ENCODE measurements at places on chromosomes 16 and 17. TPM values are rescaled to one million over a fixed set of nuclear protein-coding genes. Genes with fewer than 3 reads are reported as not detected.
A peak's percentile ranks its signal among the peaks of the same experiment; 100 is the strongest.

GINS3 gene
- total RNA-seq: 4.9 TPM

MAPT gene
- 0.28 TPM for total RNA-seq

NOS2 gene
- 1.3 TPM for total RNA-seq

HOXB1 gene
- not detected for total RNA-seq

SLC16A13 gene
- 25.8 TPM for total RNA-seq

GRIN2C gene
- 0.74 TPM for total RNA-seq

MYL11 gene
- total RNA-seq: 0.85 TPM

GRCh38 chr16:19127205-19127604, 13.4 kb downstream of the ITPRIPL2 start:
- peaks cover 12% of the 10 kb centered on the region for H3K27me3 ChIP-seq
- no peak overlapping the region for H3K27ac ChIP-seq
- H3K4me1 ChIP-seq: peaks cover 29% of the 10 kb centered on the region

GRCh38 chr17:45783593-45784292, 377 bp upstream of the CRHR1 start:
- no peaks in the 10 kb centered on the region for H3K36me3 ChIP-seq
- H3K27me3 ChIP-seq: peaks cover 7% of the 10 kb centered on the region
- peak; percentile 8 for DNase-seq
- no peak overlapping the region for H3K4me3 ChIP-seq

DNA sequence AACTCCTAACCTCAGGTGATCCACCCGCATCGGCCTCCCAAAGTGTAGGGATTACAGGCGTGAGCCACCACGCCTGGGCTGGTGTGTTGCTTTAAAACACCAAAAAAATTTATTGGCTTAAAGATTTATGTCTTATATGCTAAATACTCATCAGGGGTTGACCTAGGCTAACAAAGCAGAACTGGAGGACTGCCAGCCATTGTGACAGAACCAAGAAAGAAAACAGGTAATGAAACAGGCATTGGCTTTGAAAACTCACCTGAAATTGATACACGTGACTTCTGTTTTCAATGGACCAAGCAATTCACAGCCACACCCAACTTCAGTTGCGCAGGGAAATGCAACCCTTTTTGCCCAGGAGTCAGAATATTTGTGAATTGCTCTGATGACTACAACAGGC, 4.9 kb upstream of the PHAF1 start:
- H3K27me3 ChIP-seq: peaks cover 4% of the 10 kb centered on the region
- H3K4me3 ChIP-seq: no peak overlapping the region
- H3K27ac ChIP-seq: no peak overlapping the region
- peaks cover 14% of the 10 kb centered on the region for H3K36me3 ChIP-seq

GRCh38 chr17:13544765-13545164, 57.0 kb downstream of the HS3ST3A1 start:
- peaks cover 2% of the 10 kb centered on the region for H3K27me3 ChIP-seq
- H3K4me3 ChIP-seq: no peak overlapping the region
- DNase-seq: no peak
- H3K27ac ChIP-seq: no peak overlapping the region

DNA sequence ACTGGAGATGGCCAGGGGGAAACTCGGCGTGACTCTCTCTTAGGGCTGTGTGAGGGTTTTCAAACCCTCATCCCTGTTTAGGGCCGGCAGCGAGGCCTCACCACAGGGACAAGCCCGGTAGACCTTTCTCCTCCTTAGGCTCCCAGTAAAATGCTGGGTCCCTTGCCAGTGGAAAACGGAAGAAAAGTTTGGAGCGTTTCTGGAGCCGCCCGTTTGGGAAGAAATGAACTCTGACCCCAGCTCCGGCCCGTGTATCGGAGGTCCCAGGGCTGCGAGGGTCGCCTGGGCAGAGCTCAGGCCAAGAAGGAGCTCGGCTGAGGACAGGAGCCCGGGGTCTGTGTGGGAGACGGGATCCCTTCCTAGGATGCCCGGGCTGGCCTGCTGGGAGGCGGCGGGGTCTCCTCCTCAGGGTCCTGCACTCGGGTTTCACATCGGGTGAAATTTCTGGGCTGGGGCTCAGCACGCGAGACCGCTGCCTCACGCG, 23.2 kb downstream of the ZNF213 start:
- H3K36me3 ChIP-seq: peaks cover 10% of the 10 kb centered on the region
- H3K27me3 ChIP-seq: peaks cover 22% of the 10 kb centered on the region
- H3K4me3 ChIP-seq: peak overlapping the region; percentile 91
- no peak for DNase-seq
- peaks cover 13% of the 10 kb centered on the region for H3K4me1 ChIP-seq
- H3K27ac ChIP-seq: no peak overlapping the region

- no peak overlapping the region for H3K4me3 ChIP-seq
- H3K27me3 ChIP-seq: peaks cover 8% of the 10 kb centered on the region
- H3K4me1 ChIP-seq: peaks cover 32% of the 10 kb centered on the region
- no peak for DNase-seq
- H3K36me3 ChIP-seq: no peaks in the 10 kb centered on the region
Observed at GRCh38 chr17:861364-861763, 79.2 kb downstream of the MRM3 start.

DNA sequence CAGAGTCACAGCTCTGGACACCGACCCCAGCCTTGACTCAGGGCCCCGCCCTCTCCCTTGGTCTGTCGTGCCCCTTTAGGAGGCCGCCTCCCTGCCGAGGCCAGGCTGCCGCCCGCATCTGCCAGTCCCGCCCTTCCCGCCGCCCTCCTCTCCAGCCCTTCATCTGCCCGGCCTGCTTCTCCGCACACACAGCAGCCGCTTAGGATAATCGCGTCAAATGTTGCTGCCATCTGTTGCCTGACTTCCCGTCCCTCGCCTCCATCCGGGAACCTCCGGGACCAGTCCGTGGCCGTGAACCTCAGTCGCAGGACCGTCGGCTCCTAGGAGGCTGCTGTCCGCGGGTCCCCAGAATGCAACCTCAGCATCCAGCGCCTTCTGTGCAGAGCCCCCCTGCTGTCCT, 11.9 kb downstream of the GSE1 start:
- no peak for DNase-seq
- peaks cover 10% of the 10 kb centered on the region for H3K27me3 ChIP-seq
- peaks cover 3% of the 10 kb centered on the region for H3K4me1 ChIP-seq
- no peak overlapping the region for H3K27ac ChIP-seq

GRCh38 chr16:20903899-20904506, 3.4 kb downstream of the LYRM1 start:
- peaks cover 56% of the 10 kb centered on the region for H3K4me1 ChIP-seq
- peak overlapping the region; percentile 86 for H3K27ac ChIP-seq
- no peak for DNase-seq
- H3K27me3 ChIP-seq: peaks cover 8% of the 10 kb centered on the region

DNA sequence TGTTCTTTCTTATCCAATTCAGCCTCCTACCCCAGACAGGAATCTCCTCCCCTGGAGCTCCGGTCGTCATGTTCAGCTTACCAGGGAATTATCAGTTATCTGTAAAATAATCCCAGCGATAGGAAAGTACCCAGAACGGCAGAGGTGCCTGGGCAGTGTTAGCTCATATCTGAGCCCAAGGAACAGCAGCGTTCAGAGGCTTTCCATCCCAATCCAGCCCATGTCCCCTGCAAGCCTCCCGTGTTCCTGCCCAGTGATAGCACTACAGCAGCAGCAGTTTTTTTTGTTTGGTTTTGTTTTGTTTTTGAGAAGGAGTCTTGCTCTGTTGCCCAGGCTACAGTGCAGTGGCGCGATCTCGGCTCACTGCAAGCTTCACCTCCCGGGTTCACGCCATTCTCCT, 158.2 kb downstream of the CMIP start:
- peaks cover 18% of the 10 kb centered on the region for H3K27me3 ChIP-seq
- H3K27ac ChIP-seq: peak overlapping the region; percentile 30
- H3K36me3 ChIP-seq: peaks cover 7% of the 10 kb centered on the region
- H3K4me1 ChIP-seq: peaks cover 5% of the 10 kb centered on the region

GRCh38 chr16:17368951-17369350, 101.8 kb downstream of the XYLT1 start:
- no peak overlapping the region for H3K27ac ChIP-seq
- peaks cover 4% of the 10 kb centered on the region for H3K27me3 ChIP-seq
- DNase-seq: no peak
- H3K4me1 ChIP-seq: peaks cover 36% of the 10 kb centered on the region
- no peak overlapping the region for H3K4me3 ChIP-seq

- H3K27ac ChIP-seq: no peak overlapping the region
- H3K4me1 ChIP-seq: no peaks in the 10 kb centered on the region
- peaks cover 3% of the 10 kb centered on the region for H3K36me3 ChIP-seq
- peaks cover 2% of the 10 kb centered on the region for H3K27me3 ChIP-seq
- DNase-seq: no peak
Observed at GRCh38 chr17:62809656-62810055, 1.5 kb upstream of the MARCHF10 start.

- peak overlapping the region; percentile 95 for H3K4me3 ChIP-seq
- H3K27ac ChIP-seq: peak overlapping the region; percentile 91
- DNase-seq: peak; percentile 68
- peaks cover 23% of the 10 kb centered on the region for H3K27me3 ChIP-seq
Observed at GRCh38 chr17:1455291-1455796, 688 bp downstream of the CRK start.

DNA sequence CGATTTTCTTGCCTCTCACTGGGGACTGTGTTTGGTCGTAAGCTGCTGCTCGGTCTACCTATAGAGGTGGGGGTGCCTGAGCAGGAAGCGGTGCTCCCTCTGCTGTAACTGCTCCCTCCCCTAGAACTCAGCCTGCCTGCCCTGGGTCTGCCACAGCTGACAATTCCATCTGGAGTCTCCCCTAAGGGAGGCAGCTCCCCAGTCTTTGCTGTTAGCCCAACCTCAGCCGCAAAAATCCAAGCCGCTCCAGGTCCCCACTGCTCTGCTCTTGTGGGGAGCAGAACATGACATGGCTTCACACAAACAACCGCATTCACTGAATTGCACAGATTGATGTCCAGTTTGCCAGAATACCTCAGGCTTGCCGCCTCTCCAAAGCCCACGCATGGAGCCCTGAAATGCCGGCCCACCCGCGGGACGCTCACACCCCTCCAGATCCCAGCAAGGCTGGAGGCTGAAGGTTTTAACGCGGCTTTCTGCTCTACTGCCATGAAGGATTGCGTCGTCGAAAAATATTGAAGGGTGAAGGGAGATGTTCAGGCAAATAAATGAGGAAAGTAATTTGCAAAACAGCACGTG, 221.5 kb upstream of the FOXF1 start:
- no peak overlapping the region for H3K4me3 ChIP-seq
- peaks cover 28% of the 10 kb centered on the region for H3K27me3 ChIP-seq
- no peaks in the 10 kb centered on the region for H3K36me3 ChIP-seq
- H3K4me1 ChIP-seq: peaks cover 15% of the 10 kb centered on the region

GRCh38 chr17:73679476-73679875, 35.2 kb upstream of the SDK2 start:
- no peak overlapping the region for H3K4me3 ChIP-seq
- peaks cover 3% of the 10 kb centered on the region for H3K27me3 ChIP-seq
- H3K4me1 ChIP-seq: no peaks in the 10 kb centered on the region

DNA sequence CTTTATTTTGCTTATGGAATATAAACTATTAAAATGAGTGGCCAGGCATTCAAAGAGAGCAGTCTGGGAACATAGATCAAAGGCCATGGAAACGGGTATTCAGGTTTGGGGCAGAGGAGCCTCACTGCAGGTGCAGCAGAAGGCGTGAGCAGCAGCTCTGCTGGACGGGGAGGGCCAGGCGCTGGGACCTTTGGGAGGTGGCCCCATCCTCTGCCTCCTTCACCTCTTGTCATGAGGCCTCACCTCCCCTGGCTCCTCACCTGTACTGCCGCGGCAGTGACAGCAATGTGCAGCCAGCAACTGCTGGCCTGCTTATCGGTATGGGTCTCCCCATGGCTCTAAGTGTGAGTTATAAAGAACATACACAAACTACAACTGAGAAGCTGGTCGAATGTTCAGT, 109.4 kb downstream of the CDK5R1 start:
- no peaks in the 10 kb centered on the region for H3K4me1 ChIP-seq
- H3K27me3 ChIP-seq: peaks cover 5% of the 10 kb centered on the region
- no peak for DNase-seq
- peaks cover 3% of the 10 kb centered on the region for H3K36me3 ChIP-seq
- H3K27ac ChIP-seq: no peak overlapping the region

GRCh38 chr16:86994651-86995171, 322.5 kb downstream of the C16orf95 start:
- H3K27ac ChIP-seq: no peak overlapping the region
- no peaks in the 10 kb centered on the region for H3K36me3 ChIP-seq
- H3K4me1 ChIP-seq: peaks cover 22% of the 10 kb centered on the region
- DNase-seq: no peak
- no peak overlapping the region for H3K4me3 ChIP-seq
- H3K27me3 ChIP-seq: peaks cover 4% of the 10 kb centered on the region

DNA sequence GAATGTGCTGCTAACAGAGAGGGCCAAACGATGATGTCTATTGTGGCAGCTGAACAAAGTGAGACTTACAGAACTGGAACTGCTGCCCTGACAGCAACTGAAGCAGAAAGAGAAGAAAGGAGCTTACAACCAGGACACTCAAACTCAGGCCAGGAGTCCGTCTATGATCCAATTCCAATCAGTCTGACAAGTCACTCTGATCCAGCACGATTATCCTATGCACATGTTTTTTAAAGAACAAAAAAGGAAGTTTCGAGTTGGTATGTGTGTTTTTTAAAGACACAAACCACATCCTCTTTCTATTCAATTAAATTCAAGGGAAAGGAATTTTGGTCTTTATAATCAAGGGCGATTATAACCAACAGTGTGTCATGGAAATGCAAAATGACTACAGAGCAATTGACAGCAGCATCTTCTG, 42.4 kb upstream of the MTMR4 start:
- H3K4me1 ChIP-seq: peaks cover 10% of the 10 kb centered on the region
- no peaks in the 10 kb centered on the region for H3K27me3 ChIP-seq
- DNase-seq: no peak
- no peaks in the 10 kb centered on the region for H3K36me3 ChIP-seq
- H3K4me3 ChIP-seq: no peak overlapping the region
- H3K27ac ChIP-seq: no peak overlapping the region

GRCh38 chr17:77959126-77959925, 823 bp downstream of the TNRC6C start:
- peak overlapping the region; percentile 95 for H3K4me3 ChIP-seq
- peaks cover 11% of the 10 kb centered on the region for H3K36me3 ChIP-seq
- peaks cover 15% of the 10 kb centered on the region for H3K4me1 ChIP-seq
- peak overlapping the region; percentile 83 for H3K27ac ChIP-seq
- peak; percentile 35 for DNase-seq

GRCh38 chr16:2238838-2239675, 2.8 kb downstream of the DNASE1L2 start:
- peaks cover 8% of the 10 kb centered on the region for H3K27me3 ChIP-seq
- peaks cover 4% of the 10 kb centered on the region for H3K36me3 ChIP-seq
- no peak overlapping the region for H3K4me3 ChIP-seq
- H3K27ac ChIP-seq: no peak overlapping the region
- DNase-seq: no peak
- H3K4me1 ChIP-seq: no peaks in the 10 kb centered on the region

DNA sequence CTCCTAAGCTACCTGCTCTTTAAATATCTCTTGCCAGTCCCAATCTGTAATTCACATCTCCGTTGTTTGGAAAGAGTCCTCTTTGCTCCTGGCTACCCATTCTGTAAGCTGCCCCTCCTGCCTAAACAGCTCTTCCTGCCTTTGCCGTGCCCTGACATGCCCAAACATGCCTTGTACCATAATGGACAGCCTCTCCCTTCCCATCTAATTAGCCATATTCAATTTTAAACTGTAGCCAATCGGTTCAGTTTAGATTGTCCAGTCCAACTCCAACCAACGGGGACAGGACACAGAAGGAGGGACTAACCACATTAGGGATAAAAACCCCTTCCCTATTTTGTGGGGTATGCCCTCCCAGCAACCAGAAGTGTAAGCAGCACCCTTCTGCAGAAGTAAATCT, 30.6 kb upstream of the CLEC3A start:
- H3K4me3 ChIP-seq: no peak overlapping the region
- peaks cover 8% of the 10 kb centered on the region for H3K36me3 ChIP-seq
- H3K27ac ChIP-seq: no peak overlapping the region
- H3K4me1 ChIP-seq: no peaks in the 10 kb centered on the region

GRCh38 chr16:86428729-86429517, 81.4 kb upstream of the FOXF1 start:
- H3K27me3 ChIP-seq: peaks cover 14% of the 10 kb centered on the region
- no peaks in the 10 kb centered on the region for H3K36me3 ChIP-seq
- no peak overlapping the region for H3K27ac ChIP-seq
